Stimulated activated CD4-positive, alpha-beta T cell treated with anti-CD3 and anti-CD28 coated beads, Interleukin-1b, Interleukin-23, amount 100 ng/mL, for 24 hours (primary cell): ENCODE measurements at places on chromosomes 11 and 22.

DNA sequence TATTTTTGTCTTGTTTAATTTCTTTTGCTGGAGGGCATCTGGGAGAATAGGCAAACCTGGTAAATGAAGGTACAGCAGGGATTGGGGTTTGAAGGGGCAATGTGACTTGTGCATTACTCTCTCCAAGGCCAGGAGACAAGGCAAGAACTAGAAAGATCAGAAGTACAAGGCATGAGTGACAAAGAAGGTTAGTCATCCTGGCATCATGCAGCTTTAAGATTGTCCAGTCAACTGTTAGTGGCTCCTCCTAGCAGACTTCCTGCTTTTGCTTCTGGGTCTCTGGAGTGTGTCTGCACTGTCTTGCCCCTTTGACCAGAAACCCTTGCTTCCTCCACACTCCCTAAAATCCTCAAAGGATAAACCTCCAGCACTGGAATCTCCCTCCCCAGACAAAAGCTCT is 27.2 kb upstream of the GLYATL1 start:
- no peak for DNase-seq

DNA sequence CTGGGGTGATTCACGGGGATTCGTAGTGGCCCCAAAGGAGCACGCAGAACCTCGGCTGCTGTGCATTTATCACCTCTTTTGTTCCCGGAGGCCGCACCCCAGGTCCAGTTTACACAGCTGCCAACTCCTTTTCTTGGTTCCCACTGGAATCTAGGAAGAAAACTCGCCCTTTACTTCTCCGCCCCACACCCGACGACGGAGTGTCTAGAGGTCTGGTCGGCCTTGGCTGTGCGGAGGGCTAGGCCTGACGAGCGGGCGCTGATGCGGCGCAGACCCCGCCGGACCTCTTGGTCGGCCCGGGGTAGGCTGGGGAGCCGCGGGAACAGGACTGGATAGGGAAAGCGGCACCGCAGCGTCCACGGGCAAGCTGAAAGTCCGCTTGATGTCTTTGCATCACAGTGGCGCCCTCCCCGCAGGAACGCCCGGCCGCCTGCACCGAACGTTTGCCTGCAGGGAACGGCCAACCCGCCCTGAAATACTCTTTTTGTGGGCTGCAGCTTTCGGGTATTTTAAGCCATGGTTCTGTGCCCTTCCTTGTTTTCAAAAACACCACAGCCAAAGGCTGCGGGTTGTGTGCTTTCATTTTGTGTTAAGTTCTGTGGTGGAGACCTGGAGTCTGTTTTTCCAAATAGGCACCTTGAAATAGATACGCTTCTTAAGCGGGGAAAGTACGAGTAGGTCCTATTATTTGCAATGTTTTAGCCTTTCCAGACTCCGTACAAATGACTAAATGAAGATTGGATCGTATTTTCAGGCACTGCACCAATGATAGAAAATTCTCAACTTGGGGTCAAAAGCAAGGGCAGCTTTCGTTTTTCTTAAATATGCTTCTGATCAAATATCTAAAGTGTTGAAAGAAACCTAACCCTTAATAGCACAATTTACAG is 829 bp upstream of the ZBED5 start:
- peak; percentile 25 for DNase-seq

DNA sequence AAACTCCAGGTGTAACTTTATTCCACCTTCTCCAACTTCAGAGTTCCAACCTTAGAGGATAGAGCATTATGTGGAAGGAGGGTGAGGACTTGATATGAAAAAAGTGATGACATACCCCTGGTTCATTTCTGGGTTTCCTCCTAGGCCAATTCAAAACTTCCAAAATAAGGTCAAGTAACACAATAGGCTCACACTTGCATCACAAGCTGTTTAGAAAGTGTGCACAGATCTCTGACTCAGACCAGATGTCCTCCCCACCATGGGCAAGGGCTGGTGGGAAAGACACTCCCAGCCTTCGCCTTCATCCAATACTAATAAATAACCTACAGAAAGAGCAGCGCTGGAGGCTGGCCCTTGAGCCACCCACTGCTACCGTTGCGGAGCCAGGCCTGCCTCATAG is 5.8 kb upstream of the BUD13 start:
- no peak for DNase-seq

DNA sequence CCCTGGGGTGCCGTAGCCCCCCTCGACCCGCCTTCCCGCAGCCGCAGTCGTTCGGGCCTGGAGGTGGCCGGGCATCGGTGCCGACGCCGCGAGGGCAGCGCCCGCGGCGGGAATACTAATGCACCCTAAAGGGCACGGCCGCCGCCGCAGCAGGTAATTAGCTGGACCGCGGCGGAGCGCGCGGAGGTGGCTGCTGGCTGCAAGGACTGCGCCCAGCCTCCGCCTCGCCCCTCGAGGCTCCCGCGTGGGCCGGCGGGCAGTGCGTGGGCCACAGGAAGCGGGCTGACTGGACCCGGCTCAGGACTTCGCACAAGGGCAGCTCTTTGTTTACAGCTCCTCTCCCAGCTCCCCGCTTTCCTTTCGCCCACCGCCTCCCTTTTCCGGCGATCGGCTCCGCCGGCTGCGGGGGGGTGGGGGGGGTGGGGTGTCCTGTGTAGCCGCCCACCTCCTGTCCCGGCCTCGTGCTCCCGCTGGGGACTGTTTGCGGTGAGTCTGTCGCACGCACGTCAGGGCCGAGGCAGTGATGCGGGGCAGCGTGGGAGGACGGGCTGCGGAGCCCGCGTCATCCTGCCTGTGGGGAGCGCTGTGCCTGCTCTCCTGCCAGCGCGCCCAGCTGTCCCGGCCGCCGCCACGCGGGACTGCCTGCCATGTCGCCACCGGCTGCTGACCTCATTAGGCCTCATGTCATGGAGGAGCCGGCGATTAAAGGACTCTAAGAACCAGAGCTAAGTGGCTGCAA is 53.2 kb downstream of the GRIK4 start:
- no peak for DNase-seq

DNA sequence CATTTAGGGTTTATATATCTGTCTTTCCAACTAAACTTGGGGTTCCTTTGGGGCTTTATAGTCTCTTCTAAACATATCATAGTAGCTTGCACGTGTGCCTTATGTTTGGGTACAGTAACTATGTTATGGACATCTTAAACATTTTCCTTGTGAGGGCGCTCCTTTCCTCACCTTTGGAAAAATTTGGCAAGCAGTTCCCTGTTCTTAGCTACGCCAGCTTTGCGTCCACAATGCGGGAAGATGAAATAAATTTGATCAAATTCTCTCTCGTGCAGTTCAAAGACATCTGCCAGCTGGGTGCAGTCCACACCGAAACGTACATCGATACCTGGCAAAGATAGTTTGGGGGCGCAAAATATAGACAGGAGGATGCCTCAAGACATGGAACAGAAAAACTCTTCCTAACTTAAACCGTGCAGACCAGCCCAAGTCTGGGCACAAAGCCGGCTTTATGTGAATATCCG is 548 bp downstream of the FDXACB1 start:
- no peak for DNase-seq

DNA sequence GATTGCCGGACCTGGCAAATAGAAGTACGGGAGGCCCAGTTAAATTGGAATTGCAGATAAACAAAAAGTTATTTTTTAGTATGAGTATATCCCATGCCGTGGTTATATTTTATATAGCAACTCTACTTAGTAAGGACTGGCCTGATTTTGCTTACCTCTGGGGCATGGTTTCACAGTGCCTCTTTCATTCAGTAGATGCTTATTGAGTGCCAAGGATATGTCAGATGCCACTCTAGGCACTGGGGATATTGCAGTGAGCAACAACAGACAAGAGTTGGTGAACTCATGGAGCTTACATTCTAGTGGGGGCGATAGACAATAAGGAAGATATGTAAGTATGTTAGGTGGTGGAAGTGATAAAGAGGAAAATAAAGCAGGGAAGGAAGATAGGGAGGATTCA is 112.2 kb downstream of the TEAD1 start:
- DNase-seq, result no peak

DNA sequence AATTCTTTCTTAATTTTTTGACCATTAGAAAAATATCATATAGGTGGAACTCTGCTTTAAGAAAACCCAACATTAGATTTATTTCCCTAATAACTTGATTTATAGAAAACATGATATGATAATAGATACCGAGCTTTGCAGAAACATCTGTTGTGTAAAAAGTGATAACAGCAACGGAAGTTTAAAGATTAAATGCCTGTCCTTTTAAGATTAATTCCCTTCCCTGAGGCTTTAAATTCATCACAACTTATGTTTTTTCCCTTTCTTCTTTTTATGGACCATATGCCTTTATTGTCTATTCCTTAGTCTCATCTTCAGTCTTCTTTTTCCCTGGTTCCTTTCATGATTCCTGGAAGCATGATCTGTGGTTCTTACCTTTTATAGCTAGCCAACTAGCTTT is 1.9 kb downstream of the USP47 start:
- DNase-seq, result no peak

DNA sequence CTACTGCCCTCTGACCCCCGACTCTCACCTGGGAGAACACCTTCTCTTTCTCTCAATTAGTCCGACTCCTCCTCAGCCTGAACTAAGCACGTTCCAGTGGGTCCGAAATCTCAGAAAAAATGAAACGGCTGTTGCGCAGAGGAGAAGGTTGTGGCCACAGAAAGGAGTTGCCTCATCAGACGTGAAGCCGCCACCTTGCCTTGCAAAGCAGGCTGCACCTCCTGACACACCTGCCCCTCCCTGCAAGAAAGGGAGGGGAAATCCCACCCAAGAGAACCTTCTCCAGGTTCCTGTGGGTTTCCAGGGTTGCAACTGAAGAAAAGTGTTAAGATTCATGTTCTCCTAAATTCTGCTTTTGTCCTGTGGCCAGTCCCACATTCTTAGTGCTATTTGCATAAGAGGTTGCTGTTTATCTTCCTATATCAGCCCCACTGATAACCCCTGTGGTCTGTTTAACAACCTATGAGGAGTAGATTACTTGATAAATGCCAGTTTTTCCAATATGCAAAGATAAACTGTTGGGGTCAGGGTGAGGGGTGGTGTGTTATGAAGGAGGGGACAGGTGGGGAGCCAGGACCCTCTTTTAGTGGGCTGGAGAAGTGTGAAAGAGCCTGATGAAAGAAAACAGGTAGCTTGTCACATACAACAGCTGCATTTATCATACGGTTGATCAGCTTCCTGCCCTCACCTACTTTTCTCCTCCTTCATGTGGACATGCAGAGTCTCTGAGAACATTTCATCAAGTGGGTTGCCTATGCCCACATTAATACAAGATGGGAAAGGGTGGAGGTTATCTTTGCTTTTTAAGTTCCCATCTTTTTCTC is 18.2 kb downstream of the ZBTB16 start:
- DNase-seq, result no peak
